ENCODE measurements at places on chromosomes 6 and 20.

DNA sequence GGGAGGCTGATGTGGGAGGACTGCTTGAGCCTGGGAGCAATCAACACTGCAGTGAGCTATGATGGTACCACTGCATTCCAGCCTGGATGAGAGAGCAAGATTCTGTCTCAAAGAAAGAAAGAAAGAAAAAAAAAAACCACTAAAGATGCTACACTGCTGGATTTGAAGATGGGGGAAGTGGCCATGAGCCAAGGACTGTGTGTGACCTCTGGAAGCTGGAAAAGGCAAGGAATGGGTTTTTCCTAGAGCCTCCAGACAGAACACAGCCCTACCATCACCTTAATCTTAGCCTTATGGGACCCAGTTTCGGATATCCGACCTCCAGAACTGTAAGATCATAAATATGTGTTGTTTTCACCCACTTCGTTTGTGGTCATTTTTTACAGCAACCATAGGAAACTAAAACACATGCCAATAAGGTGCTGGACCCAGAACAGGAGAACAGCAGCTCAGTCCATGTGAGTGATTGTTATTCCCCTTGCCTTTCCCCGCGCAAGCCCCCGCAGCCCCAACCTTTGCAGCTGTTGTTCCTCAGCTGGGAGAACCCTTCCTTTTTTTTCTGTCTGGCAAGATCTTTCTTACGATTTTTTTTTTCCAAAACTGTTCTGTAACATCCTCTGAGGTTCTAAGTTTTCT, 11.1 kb upstream of the VAPB start:
- peak; percentile 53 for DNase-seq

GRCh38 chr20:59939052-59939878, 840 bp downstream of the PPP1R3D start:
- DNase-seq: no peak

DNA sequence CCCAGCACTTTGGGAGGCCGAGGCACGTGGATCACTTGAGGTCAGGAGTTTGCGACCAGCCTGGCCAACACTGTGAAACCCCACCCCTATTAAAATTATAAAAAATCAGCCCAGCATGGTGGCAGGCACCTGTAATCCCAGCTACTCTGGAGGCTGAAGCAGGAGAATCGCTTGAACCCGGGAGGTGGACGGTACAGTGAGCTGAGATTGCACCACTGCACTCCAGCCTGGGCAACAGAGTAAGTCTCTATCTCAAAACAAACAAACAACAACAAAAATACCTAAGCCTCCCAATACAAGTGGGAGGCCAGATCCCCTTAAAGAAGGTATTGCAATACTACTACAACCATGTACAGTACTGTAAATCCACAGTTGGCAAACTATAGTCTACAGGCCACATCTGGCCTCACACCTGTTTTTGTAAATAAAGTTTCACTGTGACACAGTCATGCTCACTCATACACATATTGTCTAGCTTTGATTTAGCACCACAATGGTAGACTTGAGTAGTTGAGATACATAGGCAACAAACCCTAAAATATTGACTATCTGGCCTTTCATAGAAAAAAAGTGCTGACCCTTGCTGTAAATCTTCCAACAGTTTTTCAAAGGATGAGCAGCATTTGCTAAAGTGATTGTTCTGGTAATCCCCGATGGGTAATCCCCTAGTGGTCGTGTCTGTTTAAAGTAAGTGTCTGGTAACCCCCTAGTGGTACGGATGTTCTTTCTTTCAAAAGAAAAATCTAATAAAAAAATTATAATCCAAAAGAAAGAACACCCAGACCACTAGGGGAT, 202.0 kb downstream of the RNGTT start:
- no peak for DNase-seq

GRCh38 chr6:165718491-165718891, 55.5 kb upstream of the PDE10A start:
- no peak for DNase-seq

DNA sequence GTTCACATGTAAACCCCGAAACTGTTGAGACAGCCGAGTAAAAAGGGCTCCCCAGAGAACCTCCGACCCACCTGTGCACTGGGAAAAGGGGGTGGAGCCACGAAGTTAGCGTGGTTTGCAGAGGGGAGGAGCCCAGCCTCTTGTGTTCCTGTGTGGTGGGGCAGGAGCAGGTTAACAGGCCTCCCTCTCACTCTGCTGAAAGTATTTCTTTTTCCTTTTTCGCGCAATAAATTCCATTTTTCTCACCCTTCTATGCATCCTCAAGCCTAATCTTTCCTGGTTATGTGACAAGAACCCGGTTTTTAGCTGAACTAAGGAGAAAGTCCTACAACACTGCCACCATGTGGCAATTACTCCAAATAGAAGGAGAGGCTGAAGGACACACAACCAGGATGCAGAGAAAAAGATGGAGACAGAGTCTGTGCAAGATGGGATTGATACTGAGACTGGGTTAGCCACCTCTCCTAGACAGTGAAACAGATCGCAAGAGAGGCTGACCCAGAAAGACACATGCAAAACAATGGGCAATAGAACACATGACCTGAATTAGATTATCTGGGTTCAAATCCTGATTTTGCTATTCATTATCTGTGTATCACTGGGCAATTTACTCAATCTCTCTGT, 168.7 kb upstream of the PRSS16 start:
- DNase-seq: peak; percentile 63

- DNase-seq: no peak
Measured at GRCh38 chr20:44723391-44723790, 8.2 kb downstream of the CCN5 start.

DNA sequence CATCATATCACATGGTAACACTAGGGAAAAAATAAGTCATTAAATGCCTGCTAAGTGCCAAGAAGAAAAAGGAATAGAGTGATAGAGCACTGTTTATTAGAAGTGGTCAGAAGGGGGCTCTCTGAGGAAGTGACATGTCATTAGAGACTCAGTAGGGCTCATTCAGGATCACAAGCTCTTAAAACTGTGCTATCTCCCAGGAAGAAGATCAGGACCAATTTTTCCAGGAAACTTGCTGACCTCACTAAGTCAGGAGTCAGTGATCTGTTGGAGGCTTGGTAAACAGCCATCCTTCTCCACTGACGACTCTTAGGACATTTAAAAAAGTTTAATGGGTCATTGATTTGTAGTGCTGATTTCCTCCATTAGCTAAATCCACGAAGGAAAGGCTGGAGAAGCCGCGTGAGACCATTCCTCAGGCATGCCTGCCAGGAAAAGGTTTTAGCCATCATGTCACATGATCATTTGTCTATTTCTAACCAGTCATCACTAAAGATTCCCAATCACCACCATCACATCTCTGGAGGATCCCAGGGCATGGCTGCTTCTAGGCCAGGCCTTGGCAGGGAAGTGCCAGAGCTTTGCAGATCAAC, 5.9 kb upstream of the PTPN1 start:
- DNase-seq: peak; percentile 59

- DNase-seq: no peak
Measured at GRCh38 chr6:37916675-37917074, 97.1 kb downstream of the ZFAND3 start.

All from RWPE2 (cell line).